Tibial artery (tissue), 4 donors: ENCODE measurements at places on chromosomes 7 and 10.

DNA sequence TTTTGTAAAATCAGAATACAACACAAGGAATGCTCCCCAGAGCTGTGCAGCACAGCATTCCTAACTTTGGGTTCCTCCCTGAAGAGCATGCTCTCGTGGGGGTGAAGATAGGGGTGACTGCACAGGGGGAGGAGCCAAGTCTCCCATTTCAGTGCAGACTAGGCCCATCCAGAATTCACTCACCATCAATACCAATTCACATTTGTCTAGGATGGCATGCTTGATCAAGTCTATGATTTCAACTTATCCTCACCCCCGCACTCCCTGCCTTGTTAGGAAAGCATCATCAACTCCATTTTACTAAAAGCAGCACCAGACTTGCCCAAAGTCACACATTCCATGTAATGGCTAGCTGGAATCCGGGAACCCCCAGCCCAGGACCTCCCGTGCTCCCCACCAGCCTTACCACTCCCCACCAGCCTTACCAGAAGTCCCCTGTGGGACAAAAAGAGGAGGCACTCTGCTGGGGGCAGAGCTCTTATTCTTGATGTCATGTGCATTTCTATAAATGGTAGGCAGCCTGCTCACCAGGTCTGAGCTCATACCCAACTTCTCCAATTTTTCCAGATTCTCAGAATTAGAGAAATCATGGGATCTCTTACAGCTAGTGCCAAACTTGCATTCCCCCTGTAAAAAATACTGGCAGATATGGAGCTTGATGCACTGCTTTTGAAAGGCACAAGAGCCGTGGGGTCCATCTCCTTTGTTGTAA, 6.2 kb downstream of the PARP12 start:
- DNase-seq, result no peak

- DNase-seq, result no peak
Observed at GRCh38 chr7:39528849-39529248, 37.4 kb upstream of the YAE1 start.

GRCh38 chr10:15704581-15704968, 15.1 kb downstream of the ITGA8 start:
- DNase-seq, result no peak

GRCh38 chr7:150410680-150411346, 31.7 kb downstream of the ZNF775 start:
- no peak for DNase-seq

GRCh38 chr10:86878983-86879713, 78.3 kb downstream of the MMRN2 start:
- DNase-seq, result no peak

DNA sequence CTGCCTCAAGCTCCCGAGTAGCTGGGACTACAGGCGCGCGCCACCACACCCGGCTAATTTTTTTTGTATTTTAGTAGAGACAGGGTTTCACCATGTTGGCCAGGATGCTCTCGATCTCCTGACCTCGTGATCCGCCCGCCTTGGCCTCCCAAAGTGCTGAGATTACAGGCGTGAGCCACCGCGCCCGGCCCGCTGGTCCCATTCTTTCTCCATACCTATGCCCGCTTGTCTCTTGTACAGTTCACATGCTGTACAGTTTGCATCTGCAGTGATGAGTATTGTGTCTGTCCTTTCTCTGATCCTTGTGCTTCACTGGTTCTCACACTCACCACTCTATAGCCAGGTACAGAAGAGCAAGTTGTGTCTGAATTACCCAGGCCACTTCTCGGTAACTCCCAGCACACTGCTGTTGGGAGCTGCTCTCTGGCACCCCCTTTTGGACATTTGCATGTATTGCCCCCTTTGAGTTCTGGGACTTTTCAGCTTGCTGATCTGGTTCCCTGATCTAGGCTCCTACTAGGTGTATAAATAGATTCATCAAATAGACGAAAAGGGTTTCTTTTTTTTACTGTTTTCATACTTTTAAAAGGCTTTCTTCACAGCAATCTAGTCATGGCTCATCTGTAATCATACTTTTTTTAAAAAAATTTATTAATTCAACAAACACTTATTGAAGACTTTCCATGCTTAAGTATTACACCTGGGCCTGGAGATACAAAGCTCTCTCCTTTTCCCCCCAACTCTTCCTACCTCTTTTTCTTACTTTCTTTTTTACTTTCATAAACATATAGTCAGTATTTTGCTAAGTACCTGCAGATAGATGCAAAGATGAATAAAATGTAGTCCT, 53.5 kb downstream of the AOAH start:
- DNase-seq, result peak; percentile 28

- DNase-seq, result no peak
Observed at GRCh38 chr10:114596793-114597192, 61.3 kb downstream of the ABLIM1 start.

GRCh38 chr7:95322854-95323253, 1.5 kb downstream of the PON1 start:
- DNase-seq, result no peak

- no peak for DNase-seq
Observed at GRCh38 chr7:44222776-44223261, 22.0 kb downstream of the YKT6 start.

GRCh38 chr7:996079-996872, 13.3 kb downstream of the CYP2W1 start:
- DNase-seq, result no peak

DNA sequence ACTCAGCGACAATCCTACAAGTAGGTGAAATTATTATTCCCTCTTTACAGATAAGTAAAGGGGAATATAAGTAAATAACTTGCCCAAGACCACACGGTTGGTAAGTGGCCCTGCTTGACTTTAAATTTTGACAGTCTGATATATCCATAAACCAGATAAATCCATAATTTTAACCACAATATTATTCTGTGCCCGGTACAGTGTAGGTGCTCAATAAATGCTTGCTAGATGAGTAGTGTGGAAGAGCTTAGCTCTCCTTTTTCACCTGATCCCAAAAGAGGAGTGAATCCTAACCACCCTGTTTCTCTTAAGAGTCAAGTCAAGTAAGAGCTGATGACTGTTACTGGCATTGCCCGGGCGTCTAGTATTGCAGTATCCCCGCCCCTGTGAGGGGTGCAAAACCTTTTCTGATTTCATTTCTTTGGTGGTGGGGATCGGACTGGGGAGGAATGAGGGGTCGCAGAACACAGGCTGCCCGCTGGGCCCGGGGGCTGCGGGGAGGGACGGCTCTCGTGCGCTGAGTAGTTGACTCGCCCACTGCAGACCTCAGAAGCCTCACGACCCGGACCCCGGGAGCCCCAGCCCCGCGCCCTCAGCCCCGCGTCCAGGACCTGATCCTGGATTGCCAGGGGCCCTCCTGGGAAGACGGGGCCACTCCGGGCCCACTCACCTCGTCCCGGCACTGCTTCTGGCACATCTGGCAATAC, 490 bp downstream of the KIN start:
- no peak for DNase-seq

DNA sequence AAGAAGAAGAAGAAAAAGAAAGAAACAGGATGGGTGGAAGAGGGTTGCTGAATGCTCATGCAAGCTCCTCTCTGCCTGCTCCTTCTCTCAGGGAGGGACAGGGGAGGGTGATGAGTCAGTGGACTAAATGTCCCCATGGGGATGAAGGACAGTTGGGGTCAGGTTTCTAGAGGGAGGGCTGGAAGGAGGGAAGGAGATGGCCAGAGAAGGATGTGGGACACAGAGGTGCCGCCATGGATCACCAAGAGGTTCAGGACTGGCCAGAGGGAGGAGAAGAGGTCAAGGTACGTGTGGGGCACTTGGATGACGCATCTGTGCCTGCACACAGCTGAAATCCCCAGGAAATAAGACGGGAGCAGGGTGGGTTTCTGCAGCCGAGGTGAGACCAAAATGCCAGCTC, 88.9 kb upstream of the GTF2I start:
- no peak for DNase-seq

- DNase-seq, result no peak
Observed at GRCh38 chr10:35639021-35639727, 2.9 kb downstream of the FZD8 start.

DNA sequence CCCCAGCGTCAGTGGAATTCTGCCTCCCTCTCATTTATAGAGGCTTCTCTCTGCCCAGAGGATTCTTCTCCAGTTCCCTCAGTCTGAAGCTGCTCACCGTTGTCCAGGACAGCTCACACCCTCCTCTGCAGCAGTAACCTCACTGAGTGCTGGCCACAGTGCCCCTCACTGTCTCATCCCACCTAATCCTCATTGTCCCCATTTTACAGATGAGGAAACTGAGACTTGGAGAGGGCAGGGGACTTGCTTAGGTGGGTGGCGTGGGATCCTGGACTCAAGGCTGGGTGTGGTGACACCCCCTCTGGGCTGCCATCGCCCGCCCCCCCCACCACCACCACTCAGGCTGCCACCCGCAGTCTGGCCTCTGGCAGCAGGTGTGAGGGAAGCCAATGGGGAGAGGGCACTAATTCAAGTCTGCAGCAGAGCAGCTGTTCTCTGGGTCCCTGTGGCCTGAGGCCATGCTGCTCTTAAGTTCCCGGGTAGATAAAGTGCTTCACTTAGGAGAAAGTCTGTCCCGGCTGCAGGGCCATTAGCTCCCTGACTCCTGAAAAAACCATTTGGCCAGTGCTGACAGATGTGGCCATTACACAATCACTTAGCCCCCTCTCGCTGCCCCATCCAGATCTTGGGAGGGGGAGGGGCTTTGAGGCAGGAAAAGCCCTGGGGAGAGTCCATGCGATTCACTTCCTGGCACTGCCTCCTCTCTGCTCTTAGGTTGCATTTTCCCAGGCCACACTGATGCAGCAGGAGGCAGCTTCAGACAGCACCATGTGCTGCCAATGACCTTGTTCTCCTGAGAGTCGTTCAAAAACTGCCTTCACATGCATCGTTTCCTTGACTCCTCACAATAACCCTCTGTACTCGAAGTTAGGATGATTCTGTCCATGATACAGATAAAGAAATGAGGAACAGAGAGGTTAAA, 36.3 kb downstream of the DRGX start:
- no peak for DNase-seq

- DNase-seq, result no peak
Observed at GRCh38 chr10:119132521-119133345, 28.8 kb downstream of the DENND10 start.

DNA sequence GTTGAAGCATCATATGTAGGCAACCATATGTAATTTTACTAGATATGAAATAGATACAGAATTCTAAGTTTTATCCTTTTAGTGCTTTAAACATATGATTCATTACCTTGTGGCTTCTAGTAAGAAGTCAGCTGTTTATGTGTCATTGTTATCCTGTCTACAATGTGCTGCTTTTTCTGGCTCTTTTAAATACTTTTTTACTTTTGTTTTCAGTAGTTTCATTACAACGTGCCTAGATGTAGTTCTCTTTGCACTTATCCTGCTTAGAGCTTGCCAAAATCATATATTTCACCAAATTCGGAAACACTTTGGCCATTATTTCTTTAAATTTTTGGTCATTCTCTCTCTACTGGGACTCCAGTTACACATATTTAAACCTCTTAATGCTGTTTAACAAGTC, 26.4 kb downstream of the YAE1 start:
- DNase-seq, result no peak

- no peak for DNase-seq
Observed at GRCh38 chr10:36026656-36027390, 384.7 kb upstream of the FZD8 start.

- DNase-seq, result no peak
Observed at GRCh38 chr10:116723428-116724281, 18.7 kb downstream of the HSPA12A start.

DNA sequence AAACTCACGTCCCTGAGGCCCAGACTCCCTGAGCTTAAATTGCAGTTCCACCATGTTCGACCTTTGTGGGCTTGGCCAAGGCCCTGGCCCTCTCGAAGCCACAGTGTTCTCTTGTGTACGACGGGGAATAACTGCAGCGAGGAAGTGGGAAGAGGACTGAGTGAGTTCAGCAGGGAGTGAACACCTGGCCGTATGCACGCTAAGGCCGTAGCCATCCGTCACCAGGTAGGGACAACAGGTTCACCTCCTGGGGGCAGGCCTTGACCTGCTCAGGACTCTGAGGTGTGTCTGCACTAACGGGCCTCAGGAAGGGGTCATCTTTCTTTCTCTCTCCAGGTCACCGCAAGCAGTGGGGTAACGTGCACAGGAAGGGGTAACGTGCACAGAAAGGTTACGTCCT, 67.2 kb upstream of the CTBP2 start:
- DNase-seq, result no peak

DNA sequence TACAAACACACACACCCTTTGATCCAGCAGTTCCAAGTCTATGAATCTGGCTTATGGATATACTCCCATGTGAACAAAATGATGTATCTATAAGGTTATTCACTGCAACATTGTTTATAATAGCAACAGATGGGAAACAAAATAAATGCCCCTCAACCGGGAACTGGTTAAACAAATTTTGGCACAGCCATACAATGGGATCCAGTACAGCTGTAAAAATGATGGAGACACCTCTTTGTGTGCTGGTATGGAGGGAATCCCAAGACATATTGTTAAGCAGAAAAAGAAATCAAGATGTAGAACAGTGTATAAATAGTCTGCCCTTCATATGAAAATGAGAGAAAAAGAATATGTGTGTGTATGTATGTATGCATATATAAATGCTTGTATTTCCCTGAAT, 155.5 kb downstream of the SNX10 start:
- no peak for DNase-seq

DNA sequence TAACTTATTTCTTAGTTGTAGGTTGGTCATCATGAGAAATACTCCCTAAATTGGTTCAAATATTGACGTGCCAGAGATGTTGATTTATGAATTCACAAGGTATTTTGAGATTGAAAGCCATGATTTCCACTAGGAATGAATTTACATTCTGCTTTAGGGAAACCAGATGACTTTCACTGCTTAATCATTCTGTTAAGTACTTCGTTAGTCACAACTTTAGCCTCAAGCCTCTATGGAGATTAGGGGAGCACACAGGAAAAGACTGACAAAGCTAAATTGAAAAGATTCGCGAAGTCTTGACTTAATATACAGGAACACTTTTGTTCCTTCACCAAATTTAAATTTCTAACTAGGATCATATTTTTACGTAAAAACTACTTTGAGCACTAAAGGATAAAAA, 250.4 kb upstream of the CACNA2D1 start:
- DNase-seq, result no peak

- DNase-seq, result no peak
Observed at GRCh38 chr7:95723583-95724180, 48.7 kb upstream of the DYNC1I1 start.

GRCh38 chr10:13555884-13556510, 27.2 kb upstream of the BEND7 start:
- no peak for DNase-seq

DNA sequence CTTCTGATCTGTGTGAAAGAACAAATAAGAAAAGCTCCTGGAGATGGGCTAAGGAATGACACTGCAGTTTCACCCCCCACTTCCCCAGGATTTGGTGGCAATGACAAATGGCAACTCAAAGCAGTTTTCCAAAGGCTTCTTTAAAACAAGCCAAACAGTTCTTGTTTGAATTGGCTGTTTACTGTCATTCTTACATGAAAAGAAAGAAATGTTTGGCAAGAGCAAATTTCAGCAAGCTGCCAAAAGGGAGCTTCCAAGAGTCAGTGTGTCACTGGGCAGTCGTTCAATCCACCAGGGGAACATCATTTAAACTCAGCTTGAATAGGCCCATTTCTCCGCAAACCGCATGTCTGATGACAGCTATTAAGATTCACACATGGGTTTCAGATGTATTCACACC, 119.0 kb upstream of the RHOBTB1 start:
- no peak for DNase-seq

- no peak for DNase-seq
Observed at GRCh38 chr10:88702848-88703597, 3.0 kb upstream of the LIPK start.
